ENCODE measurements at places on chromosomes 6 and 20.
A peak's percentile ranks its signal among the peaks of the same experiment; 100 is the strongest.

DNA sequence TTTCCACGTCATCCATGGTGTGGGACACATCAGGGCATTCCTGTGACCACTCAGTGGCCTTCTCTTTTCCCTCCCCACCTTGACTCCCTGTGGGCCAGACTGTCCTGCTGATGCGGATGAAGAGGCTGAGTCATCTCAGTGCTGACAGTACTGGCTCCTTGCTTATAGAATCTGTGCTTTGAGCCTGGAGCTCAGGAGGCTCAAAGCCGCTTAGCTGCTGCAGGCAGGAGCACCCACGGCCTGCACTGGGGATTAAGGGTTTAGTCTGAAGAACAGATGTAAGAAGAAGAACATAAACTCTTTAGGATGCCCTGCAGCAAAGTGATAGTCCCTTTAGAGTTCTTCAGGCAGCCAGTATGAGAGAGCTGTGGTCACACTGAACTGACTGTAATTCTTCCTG, 642.0 kb upstream of the CHD6 start:
- DNase-seq = no peak

- DNase-seq = no peak
Observed at GRCh38 chr6:32816746-32817204, at the start of gene HLA-DOB. TSS of gene HLA-DOB (minus strand) at chr6:32817002. CDS start at chr6:32816951, 51 bp downstream.

DNA sequence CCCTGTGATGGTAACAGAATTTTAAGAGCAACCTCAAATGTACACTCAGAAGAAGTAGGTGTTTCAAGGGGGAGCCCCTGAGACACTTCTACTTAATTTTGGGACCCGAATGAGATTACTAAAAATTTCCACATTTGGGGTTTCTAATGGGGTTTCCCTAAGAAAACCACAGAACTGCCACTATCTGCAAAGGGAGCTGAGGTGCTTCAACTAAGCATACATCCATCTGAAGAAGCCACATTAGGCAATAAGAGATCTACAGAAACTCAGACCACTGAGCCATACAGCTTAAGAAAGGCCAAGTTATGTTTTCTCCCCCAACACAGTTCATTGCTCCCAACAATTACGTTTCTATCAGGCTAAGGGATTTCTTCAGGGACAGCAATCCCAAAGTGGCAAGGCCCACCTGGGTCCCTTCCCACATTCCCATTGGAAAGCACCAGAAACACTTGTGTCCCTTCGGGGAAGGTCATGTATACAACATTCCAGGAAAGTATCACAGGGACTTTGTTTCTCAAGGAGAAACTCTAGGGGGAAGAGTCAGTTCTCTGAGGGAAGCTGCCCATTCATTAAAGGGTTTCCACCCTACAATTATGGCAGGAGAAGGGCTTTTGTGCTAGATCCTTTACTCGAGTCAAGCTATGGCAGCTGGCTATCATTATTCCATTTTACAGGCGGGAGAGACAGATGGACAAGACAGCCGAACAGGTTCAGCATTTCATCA, 5.0 kb downstream of the BCL2L1 start:
- DNase-seq = no peak

DNA sequence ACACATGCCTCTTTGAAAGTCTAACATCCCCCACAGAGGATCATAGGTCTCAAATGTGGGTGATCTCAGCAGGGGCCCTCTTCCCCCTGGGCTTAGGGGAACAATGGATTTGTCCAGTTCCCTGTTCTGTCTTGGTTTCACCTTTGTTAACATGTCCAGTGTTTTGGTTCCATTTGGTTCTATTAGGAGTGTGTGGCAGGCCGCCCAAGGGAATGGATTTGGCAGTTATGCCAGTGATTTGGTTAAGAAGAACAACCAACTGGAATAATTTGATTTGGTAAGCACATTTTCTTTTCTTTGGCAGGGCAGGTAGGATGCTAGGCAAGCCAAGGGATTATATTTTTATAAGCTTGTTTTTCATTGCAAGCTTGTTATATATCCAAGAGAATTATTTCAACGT, 28.5 kb upstream of the ENPP1 start:
- DNase-seq = no peak

DNA sequence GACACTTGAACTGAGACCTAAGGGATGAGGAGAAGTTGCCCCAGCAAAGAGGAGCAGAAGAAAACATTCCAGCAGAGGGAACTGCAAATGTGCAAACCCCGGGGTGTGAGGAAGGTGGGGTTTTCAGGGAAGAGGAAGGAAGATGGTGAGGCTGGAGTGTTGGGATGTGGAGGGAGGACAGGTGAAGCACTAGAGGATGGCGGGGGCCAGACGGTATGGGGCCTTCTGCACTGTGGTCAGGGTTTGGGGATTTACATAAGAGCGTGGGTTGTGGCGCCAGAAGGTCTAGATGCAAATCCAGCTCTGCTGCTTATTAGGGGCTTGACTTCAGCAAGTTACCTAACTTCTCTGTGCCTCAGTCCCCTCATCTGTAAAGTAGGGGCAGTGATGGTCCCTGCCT, 16.0 kb downstream of the DLGAP4 start:
- DNase-seq = no peak

GRCh38 chr6:151842816-151843215, 35.3 kb downstream of the ESR1 start:
- no peak for DNase-seq

DNA sequence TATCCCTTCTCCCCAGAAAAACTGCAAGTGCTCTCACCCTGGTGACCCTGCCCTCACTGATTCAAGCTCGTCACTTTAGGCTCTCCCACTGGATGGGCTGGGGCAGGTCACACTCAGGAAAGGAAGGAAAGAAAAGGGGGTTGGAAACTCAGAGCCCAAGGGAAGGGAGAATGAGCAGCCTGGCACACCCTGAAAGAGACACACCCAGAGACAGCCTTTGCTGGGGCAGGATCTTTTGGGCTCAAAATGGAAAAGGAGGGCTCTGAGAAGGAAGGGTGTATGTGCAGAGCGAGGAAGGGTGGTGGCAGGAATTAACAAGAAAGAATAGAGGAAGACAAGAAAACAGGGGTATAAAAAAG, 2.5 kb downstream of the PPP1R18 start:
- DNase-seq = no peak

GRCh38 chr6:73556836-73557235, 36.0 kb upstream of the EEF1A1 start:
- DNase-seq = no peak

DNA sequence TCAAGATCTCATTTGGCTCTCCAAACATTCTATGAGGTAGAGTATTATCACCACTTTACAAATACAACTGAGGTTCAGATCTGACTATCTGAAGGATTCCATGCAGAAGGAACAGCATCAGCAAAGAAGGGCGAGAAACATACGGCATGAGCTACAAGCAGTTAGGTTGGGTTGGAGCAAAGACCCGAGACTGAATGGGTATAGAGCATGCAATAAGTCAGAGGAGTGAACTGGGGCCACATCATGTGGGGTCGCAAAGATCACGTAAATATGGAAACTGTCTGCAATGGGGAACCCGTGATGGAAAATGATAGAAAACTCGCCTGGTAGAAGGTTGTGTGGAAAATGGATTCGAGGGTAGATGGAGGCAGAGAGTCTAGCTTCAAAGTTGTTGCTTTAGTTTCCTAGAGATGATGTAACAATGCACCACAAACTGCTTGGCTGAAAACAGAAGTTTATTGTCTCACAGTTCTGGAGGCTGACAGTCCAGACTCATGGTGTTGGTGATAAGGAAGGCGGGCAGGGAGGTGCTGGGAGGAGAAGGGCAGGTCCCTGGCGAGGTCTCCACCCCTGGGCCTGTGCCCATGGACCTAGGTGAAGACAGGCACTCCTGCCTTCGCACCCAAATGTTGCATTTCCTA, 44.3 kb upstream of the BCLAF1 start:
- DNase-seq = no peak

DNA sequence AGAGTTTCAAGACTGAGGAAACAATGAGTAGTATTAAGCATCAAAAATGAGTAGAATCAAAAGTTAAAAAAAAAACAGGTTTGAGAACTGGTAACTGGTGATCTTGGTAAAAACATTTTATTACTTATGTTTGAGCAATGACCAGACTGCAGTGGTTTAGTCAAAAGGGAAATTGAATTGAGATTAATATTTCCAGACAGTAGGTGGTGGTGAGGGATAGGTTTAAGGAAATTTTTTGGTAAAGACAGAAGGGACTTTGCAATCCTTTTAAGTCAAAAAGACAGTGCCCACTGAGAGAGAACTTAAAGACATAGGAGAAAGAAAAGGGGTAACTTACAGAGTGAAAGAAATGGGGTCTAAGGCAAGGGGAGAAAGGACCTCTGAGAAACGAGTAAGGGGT, 156.9 kb downstream of the ASCC3 start:
- DNase-seq = no peak

DNA sequence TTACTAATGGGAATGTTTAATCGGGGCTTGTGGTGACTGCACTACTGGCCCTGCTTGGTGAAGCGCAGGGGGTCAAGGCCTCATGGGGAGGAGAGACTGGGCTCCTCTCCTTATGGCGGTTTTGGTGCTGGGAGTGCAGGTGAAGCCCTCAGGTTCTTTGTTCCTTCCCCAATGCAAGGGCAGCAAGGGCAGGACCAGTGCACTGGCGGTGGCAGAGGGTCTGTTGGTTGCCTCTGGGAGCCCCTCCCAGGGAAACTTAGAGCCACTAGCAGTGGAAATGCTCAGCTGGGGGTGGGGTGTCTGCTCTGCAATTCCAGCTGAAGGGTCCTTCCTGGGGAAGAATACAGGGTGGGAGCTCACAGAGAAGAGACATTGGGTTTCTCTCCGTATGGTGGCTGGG, 66.5 kb downstream of the KLHL32 start:
- no peak for DNase-seq

GRCh38 chr6:43247114-43247999, 4.1 kb downstream of the TTBK1 start:
- DNase-seq = peak; percentile 68

DNA sequence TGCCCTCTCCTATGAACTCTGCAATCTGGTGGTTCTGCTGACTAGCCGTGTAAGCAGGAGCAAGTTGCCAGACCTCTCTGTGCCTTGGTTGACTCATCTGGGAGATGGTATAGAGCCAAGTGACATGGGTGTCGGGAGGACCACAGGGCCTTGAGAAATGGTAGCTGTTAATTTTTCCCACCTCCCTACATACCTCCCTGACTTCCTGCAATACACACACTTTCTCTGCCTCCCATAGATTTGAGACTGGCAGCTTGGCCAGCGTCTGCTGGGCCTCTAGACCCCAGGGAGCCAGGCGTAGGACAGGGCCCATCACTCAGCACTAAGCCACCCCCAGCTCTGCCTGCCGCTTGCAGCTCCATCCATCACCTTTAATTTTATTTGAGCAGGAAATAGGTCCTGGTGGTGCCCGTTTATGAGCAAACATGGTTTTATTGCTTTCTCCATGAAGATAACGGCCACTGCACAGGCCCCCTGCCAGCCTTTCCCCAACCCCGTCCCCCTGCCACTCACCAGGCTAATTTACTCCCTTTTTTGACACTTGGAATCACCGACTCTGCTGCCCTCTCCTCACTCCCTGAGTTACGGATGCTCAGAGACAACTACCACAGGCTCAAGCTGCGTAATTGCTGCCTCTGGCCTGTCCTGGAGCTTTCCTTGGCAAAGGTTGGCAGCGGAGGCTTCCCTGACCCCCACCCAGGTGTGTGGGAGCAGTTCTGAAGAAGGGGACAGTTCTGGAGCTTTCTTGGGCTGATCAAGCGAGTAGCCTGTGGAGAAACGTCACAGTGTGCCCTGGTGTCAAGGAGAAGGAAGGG, 11.1 kb downstream of the GLP1R start:
- DNase-seq = no peak

DNA sequence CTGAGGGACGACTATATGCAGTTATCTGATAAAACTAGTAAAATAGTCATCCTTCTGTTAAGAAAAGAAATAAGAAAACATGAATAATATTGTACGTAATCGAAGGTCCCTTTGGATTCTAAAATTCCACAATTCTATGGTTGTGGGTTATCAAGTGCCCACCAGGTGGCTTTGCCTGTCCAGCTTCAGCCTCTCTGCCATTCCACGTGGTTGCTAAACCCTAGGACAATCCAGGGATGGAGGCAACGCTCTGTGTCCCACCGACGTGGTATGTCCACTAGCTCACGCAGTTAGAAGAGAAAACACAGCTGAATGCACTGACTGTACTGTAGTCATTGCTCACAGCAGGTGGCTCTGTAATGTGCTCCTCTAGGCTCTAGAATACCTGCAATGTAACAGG, 349.3 kb downstream of the FARS2 start:
- DNase-seq = no peak

DNA sequence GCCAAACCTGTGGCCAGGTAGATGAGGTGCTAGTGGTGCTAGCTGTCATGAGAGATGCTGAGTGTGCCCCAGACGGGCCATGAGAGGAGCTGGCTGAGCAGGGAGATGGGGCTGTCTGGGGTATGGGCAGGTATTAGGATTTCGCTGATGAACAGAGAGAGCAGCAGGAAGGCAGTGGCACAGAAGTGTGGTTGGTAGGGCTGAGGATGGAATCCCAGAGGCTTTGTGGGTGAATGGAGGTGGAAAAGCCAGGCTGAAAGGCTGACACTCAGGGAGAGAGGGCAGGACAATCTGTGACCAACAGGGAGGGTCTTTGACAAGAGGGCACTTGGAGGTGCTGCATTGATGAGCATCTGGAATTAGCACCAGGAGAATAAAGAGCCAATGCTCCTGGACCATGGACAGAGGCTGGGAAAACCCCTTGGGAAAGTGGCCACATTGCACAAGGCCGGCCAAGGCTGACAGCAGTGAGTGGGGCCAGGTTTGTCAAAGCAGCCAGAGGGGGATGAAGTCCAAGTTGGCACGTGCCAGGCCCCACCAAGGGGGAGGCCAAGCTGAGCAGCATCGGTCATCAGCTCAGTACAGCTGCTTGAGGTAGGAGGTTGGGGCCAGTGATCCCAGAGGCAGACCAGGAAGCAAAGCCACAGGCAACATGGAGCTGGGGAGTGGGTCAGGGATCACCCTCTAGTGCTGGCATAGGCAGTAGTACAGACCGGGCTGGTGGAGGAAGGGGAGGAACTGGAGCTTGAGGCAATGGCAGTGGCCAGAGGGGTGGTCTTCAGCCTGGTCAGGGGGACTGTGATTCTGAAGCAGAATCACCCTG, 19.7 kb upstream of the SGK2 start:
- DNase-seq = no peak

GRCh38 chr20:33621717-33622400, 40.3 kb upstream of the C20orf144 start:
- DNase-seq = no peak

DNA sequence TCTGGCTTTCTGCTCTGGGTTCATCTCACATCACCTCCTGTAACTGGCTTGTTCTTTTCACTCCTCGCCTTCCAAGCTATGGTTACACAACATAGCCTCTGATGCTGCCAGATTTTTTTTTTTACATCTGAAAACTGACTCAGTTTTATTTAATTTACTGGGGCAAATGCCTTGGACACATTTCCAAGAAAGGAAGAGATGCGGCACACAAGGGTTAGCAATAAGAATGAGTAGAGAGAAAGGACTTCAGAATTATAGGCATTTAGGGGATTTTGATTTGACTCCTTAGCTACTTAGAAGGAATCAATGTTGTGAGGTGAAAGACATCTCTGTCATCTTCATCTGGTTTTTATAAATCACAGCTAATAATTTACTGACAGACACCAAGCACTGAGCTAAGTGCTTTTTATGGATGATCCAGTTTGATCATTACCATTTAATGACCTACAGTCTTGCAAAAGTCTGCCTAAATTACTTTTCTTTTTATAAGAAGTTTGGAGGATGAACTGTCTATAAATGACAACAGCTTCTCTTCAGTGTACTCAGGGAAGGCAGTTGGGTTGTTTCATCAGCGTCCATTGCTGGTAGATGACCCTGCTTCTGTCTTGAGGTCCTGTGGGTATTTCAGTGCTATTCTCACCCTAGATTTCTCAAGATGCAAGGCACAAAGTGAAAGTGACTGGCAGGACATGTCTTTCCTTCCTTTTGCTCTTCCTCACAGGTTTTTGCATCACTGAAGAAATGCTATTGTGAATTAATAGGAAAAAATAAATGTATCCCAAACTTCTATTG, 31.1 kb downstream of the LAMA4 start:
- no peak for DNase-seq

- no peak for DNase-seq
Observed at GRCh38 chr6:74573613-74574012, 632.2 kb downstream of the COL12A1 start.
